ENCODE measurements at places on chromosomes 4 and X.

DNA sequence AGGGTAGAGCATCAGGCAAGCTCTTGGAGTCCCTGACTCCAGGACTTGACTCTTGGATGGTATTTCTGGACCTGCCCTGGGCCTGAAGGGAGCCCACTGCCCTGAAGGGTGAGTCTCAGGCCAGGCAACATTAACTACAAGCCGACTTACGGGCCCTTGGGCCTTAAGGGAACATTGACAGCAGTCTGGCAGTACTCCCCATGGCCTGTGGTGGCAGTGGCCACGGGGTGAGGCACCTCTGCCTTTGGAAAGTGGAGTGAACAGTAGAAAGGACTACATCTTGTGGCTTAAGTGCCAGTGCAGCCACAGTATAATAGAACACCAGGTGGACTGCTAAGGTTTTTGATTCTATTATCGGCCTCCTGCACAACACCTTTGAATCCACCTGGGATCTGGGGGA, 36.3 kb downstream of the SH3BGRL start:
- DNase-seq, result no peak

- DNase-seq, result no peak
Measured at GRCh38 chrX:16592194-16592770, 57.7 kb upstream of the S100G start.

DNA sequence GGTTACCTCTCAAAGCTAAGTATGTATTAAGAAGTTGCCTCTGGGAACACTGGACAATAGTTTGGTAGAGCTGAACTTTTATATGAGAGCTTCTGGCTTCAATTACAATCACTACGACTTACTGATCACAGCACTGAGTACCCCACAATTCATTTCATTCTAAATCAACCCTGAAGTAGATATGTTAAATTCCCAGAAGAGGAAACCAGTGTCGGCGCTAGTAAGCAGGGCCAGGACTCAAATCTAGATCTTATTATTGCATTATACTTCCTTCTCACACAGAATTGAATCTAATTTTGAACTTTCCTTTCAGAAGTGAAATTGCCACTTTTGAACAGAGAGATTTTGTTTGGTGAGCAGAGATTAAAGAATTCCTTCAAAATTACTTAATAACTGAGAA, 41.8 kb downstream of the HUWE1 start:
- no peak for DNase-seq

- peak; percentile 1 for DNase-seq
Measured at GRCh38 chr4:182062936-182063335, 180.3 kb upstream of the TENM3 start.

GRCh38 chrX:10741003-10741402, 120.6 kb upstream of the MID1 start:
- no peak for DNase-seq

GRCh38 chr4:142351958-142352357, 494.1 kb downstream of the INPP4B start:
- DNase-seq, result no peak

- peak; percentile 26 for DNase-seq
Measured at GRCh38 chrX:9341291-9342201, 123.3 kb upstream of the TBL1X start.

GRCh38 chr4:33711826-33712225, 2532.5 kb downstream of the ARAP2 start:
- DNase-seq, result no peak

DNA sequence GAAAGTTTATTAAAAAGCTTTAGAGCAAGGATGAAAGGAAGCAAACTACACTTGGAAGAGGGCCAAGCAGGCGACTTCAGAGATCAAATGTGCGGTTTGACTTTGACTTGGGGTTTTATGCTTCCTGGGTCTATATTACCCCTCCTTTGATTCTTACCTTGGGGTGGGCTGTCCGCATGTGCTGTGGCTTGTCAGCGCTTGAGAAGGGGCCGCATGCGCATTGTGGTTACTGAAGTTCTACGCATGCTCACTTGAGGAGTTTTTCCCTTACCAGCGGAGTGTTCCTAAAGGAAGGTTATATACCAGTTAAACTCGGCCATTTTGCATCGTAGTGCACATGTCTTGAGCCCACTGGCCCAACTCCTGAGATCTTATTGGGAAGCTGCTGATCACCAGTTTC, 9.9 kb downstream of the ZNF157 start:
- DNase-seq, result peak; percentile 78

- no peak for DNase-seq
Measured at GRCh38 chrX:16454926-16455325, 195.0 kb upstream of the S100G start.

DNA sequence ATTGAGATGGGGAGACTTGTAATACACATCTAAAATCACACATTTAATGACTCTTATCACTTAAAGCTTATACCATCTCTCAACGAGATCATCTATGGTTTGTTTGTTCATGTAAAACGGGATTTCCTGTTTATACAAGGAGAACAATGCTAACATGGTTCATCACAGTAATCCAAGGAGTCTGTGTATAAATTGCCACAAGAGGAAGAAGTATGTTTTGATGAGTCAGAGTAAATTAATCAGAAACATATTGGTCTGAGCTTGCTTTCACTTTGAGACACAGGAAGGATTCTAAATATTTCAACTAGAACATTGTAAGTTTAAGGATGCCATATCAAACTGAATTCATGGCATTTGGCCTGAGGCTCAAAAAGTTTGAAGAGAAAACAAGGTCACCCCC, 594.1 kb downstream of the GLUD2 start:
- no peak for DNase-seq

GRCh38 chrX:53239474-53239873, 14.5 kb upstream of the KDM5C start:
- peak; percentile 16 for DNase-seq

DNA sequence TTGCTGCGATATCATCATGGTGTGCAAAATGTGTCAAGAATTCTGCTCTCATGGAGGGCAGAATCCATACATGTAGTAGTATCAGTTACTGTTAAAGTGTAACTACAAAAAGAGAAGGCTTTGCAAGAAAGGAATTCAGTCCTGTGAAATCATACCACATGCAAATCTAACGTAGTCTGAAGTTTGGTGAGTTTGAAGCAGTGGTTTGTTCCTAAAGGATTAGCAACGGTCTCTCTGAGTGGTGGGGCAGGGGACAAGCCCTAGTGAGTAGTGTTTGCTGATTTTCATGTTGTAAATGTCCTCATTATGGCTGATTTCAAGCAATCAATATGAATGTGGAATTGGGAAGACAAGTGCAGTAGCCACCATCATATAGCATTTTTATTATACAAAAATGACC, 47.1 kb upstream of the CLNK start:
- no peak for DNase-seq

All from SW480 (cell line).